ENCODE measurements at places on chromosomes 2 and 18.
A peak's percentile ranks its signal among the peaks of the same experiment; 100 is the strongest.

DNA sequence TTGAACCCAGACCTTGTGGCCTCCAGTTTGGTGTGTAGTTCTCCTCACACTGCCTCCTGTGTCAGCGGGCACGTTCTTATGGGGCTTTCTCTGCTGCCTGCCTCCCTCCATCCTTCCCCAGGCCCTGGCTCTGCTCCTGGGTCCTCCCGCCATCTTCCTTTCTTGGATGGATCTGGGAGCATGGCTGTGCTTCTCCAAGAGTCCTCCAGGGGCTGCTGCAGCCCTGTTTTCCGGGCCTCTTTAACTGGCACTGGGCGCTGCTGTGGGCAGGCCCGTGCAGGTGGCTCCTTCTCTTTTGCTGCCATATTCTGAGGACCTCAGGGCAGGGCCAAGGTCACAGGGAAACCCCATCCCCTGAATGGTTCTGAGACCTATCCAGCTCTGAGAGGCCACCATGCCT, 17.8 kb downstream of the THNSL2 start:
- DNase-seq: no peak

- no peak for DNase-seq
These were observed 455.7 kb downstream of the GALR1 start for GRCh38 chr18:77705301-77705700.

GRCh38 chr18:74050807-74051206, 96.8 kb downstream of the FBXO15 start:
- DNase-seq: no peak

- no peak for DNase-seq
These were observed 21.1 kb upstream of the MBOAT2 start for GRCh38 chr2:9024575-9024974.

GRCh38 chr2:206443735-206444527, 599 bp downstream of the ADAM23 start:
- DNase-seq: peak; percentile 18

DNA sequence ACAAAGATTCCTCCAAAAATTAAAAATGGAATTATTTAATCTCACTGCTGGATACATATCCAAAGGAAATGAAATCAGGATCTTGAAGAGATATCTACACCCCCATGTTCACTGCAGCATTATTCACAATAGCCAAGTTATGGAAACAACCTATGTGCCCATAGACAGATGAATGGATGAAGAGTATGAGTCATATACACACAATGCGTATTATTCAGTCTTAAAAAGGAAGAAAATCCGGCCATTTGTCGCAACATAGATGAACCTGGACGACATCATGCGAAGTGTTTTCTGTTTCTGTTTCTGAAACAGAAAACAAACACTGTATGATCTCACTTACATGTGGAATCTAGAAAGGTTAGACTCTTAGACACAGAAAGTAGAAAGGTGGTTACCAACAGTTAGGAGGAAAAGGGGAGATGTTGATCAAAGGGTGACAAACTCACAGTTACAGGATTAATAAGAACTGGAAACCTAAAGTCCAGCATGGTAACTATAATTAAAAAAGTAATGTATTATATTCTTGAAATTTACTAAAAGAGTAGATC, 87.8 kb upstream of the ERBB4 start:
- no peak for DNase-seq

DNA sequence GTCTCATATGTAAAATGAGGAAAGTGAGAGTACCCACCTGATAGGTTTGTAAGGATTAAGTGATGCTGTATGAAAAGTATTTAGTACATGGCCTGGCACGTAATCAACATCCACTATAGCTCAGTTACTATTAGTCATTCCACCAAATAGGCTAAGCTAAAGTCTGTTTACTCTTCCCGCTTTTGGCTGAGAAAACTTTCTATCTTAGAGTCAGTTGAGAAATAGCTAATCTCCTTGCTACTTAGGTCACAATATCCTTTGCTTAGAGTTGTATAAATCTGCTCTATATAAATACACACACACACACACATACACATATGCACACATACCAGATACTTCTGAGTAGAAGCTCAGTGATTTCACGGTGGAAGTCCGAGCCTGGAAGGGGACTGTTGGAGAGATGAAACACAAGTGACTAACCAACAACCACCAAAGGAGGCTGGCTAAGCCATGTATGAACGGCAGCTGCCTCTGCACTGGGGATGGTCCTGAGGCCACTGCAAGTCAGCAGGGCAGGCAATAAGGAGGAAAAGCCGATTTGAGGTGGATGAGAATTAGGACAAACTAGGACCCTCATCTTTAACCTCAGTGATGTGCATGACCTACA, 104.6 kb upstream of the EPHA4 start:
- DNase-seq: no peak

- DNase-seq: peak; percentile 84
These were observed 56.1 kb upstream of the GATA6 start for GRCh38 chr18:22113144-22113844.

DNA sequence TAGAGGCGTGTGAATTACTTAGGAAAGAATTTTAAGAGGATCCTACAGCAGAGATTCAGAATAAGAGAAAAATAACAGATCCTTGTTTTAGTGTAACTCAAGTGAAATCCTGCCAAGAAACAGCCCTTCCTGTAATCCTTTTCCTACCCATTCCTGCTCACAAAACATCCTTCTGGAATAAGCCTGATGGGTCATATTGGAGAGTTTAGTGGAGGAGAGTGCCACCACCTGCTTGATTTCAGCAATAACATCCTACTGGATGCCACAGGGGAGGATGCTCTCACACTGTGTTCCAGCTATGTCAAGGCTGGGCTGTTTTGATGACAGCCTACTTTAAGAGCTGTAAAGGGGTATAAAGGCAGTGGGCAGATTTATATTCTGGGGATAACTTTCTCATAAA, 54.8 kb upstream of the CCDC178 start:
- DNase-seq: no peak

DNA sequence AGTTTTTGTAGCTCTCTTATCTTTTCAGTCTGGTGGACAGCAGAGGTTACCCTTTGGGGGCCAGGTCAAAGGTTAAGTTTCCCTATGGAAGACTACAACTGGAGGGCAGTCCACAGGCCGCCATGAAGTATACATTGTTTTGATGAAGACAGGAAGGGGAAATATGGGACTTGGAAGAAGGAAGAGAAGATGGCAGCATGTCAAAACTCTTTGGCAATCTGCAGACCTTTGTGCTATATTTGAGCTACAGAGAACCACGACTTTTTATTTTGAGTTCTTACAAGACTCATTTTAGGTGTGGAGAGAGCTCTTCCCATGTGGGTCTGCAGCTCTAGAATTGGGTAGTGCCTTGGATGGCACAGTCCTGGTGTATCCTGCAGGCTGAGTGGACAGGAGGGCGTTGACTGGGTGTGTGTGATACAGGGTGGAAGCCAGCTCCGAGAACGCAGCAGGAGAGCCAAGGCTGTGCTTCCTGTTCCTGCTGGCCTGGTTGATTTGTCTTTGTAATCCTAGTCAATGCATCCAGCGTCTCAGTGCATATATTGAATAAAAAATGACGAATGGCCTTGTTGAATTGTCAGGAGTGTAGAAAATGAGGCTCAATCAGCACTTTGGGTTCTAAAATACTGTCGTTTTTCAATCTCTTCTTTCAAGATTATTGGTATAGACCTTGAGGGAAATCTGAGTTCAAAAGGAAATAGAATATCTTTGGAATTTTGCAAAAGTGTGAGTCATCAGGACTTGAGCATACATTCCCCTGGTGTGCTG, 11.5 kb downstream of the ITGA6 start:
- no peak for DNase-seq

DNA sequence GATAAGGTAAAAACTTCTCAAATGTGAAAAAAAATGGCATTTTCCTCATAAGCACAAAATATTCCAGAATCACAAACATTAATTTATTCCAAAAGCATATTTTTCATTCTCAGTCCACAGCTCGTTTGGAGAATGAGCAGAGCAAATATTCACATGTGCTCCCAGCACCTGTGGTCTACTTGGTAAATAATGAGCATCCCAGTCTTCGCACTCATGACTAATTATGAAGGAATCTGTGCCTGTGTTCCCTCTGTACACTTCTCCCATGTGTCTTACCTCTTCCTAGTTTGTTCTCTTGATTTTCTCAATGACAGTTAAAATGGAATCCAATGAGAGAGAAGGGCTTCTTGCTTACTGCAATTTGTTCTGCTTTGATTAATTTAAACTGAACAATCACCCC, 671.0 kb upstream of the SOX11 start:
- DNase-seq: no peak

- DNase-seq: no peak
These were observed 23.0 kb upstream of the SMAD2 start for GRCh38 chr18:47953471-47953931.

DNA sequence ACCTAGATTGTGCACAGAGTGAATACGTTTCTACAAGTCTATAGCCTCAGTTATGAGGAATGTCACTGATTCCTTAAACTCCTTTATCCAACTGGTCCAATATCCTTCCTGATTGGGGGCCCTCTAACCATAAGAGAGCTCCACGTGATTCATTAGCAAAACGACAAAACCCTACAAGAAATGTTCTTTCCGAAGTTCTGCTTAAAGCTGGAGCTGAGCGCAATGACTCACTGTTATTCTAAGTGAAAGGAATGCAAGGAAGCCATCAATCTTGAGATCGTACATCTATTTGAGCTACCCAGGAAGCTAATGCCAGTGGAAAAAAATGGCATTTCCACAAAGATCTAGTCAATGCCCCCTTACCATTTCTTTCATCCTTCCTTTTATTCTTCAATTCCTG, 354.9 kb upstream of the CDH20 start:
- DNase-seq: no peak

GRCh38 chr18:49250816-49251388, 209.5 kb downstream of the DYM start:
- no peak for DNase-seq

DNA sequence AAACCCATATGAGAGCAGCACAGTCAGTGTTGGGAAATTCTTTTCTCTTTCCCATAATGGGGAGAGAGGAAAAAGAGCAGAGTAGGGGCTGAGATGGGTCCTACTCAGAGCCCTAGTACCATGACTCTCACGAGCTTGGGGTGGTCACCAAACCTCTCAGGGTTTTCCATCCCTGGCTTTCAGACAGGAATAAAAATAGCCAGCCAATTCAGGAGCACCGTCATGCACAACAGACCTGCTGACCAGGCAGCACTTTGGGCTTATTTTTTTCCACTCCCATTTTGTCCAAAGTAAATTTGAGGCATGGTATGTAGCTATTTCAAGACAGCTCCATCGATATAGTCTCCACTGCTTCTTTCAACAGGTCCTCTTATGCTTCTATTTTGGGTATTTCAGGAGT, 86.4 kb downstream of the TGFA start:
- DNase-seq: no peak

DNA sequence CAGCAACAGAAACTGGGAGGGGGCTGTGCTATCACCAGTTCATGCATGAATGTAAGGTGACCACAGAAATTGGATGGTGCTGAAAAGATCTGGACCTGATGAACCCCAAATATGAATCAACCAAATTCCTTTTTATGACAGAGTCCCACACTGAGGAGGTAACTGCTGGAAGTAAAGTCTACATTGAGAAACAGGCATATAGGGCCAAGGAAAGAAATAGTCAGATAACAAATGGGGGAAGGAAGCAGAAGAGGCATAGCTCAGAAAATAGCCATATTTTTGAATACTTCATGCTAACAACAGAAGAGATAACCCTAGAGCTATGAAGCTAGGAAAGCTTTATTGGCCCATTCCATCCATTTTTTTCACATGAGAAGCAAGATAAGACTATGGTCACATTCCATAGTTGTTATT, 25.8 kb downstream of the ZC3H6 start:
- DNase-seq: no peak

Measured in left ventricle myocardium inferior (tissue), 1 donor.